ENCODE measurements at places on chromosomes 5 and 9. TPM values are rescaled to one million over a fixed set of nuclear protein-coding genes. Genes with fewer than 3 reads are reported as not detected.

DNA sequence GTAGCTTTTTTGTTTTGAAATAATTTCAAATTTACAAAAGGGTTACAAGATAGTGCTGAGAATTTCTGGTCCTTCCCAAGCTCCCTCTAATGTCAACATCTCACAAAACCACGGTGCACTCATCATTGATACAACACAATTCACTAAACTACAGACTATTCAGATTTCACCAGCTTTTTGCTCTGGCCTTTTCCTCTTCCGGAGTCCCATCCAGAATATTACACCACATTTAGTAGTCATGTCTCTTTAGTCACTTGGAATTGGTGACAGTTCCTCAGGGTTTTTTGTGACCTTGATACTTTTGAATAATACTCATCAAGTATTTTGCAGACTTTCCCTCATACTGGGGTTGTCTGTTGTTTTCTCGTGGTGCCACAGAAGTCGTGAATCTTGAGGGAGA, 484.0 kb downstream of the GADD45G start:
- DNase-seq, result no peak

- DNase-seq, result peak; percentile 35
Measured at GRCh38 chr9:126154869-126155268, 171.8 kb upstream of the MVB12B start.

- peak; percentile 62 for DNase-seq
Measured at GRCh38 chr9:133583586-133583985, 25.6 kb downstream of the FAM163B start.

DNA sequence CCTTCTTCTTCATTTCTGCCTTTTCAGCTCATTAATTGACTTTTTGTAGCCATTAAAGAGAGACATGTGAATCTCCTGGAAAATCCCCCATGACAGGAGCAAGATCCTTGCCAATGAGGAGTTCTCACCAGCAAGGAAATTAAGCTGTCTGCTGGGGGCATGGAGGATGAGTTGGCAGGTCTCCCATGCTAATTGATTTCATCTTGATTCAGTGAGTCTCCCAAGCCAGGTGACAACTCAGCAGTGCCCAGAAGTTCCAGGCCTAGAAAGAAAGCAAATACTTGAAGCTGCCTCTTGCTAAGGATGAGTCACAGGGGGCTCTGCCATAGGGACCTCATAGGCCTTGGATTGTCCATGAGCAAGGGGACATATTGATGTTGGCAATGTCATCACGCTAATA, 30.0 kb upstream of the ADRA1B start:
- no peak for DNase-seq

- no peak for DNase-seq
Measured at GRCh38 chr9:112327718-112328450, 5.5 kb downstream of the PTBP3 start.

DNA sequence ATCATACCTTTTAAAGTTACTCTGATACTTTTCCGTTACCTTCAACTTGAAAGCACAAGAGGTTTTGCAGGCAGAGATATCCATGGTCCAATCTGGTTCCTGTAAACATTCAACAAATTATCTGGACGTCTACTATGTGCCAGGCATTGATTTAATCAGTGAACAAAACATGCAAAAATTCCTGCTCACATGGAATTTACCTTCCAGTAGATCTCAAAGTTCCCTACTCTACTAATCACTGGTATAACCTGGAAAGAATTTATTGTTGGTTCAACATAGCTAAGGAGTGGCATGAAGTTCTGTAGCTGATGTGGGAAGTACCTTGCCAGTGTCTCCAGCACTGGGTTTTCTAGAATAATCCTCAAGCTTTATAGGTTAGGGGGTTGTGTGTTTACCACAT, 9.8 kb downstream of the OCLN start:
- no peak for DNase-seq

DNA sequence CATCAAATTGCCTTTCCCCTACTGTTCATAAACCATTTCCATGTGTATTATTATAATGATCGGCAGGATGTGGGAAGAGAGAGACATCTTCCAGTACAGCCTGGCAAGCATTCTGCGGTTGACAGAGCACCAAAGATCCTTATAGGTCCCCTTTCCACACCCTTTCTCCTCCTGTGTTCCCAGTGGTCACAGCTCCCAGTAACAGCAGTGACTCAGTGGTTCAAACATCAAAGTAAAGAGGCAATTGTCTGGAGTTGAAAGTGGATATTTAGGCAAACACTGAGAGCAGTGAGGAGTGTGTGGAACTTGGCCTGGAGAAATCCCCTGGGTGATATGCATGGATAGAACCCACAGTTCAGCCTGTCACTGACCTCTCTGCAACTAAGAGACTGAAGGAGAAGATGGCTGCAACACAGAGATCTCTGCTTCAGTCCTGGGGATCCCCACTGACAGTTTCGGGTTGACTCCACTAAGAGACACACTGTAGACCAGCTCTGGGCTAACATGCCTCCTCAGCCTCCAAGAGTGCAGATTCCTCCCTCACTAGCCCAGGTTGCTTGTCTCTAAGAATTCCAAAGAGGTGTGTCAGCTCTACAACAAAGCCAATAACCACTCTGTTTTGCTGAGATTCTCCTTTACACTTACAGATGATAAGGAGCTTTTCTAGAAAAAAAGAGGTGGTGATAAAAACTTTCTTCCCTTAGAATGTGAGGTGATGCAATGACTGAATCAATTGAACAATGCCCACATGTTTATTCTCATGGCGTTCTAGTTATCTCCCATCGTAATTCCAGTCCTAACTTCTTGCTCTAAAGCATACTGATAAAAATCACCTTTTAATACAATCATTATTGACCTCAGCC, 94.4 kb upstream of the IL6ST start:
- no peak for DNase-seq

- DNase-seq, result no peak
Measured at GRCh38 chr5:157611571-157612476, 36.2 kb upstream of the ADAM19 start.

- no peak for DNase-seq
Measured at GRCh38 chr9:21513431-21513830, 31.3 kb upstream of the IFNE start.

DNA sequence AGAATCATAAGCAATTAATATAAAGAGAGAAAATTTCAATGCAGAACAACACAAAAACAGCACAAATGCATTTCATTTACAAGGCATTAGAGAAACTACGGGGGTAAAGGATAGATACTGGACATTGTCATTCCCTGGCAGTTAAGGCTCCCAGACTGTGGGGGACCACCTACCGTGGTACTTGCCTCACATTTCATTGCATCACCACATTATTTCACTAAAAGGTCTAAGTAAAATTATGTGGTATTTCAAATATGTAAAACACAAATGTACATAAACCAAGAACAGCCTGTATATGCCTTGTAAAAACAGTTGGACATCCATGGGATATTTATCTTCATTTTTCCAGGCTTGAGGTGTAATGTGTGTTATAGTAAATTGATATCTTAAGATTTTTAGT, 571.2 kb upstream of the ZNF462 start:
- no peak for DNase-seq

- DNase-seq, result peak; percentile 42
Measured at GRCh38 chr5:15463231-15463980, 36.6 kb upstream of the FBXL7 start.

DNA sequence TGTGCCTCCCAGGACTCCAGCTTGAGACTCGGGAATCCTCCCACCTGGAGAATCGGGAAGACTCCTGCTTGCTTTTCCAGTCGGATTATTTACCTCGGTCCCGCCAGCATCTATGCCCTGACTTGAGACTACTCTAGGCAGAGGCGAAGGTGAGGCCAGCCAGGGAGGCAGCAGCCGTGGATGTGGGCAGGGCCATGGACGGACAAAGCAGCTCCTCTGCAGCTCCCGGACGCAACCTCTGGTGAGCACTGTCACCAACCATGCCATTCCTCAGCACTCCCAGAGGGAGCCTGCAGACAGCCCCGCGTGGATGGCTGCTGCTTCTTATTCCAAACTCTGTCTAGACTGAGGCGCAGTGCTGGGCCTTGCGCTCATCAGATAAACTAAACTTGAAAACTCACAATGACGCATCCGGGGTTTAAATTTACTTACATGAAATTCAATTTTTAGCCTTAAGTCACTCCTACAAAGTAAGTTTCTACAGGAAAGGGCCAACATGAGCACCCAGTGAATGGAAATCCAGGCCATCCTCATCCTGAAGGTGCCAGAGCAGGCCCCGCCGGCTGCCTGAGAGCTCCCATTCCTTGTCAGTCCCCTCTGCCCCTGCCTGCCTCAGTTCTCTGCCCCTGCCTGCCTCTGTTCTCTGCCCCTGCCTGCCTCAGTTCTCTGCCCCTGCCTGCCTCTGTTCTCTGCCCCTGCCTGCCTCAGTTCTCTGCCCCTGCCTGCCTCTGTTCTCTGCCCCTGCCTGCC, 17.8 kb downstream of the MED10 start:
- DNase-seq, result no peak

DNA sequence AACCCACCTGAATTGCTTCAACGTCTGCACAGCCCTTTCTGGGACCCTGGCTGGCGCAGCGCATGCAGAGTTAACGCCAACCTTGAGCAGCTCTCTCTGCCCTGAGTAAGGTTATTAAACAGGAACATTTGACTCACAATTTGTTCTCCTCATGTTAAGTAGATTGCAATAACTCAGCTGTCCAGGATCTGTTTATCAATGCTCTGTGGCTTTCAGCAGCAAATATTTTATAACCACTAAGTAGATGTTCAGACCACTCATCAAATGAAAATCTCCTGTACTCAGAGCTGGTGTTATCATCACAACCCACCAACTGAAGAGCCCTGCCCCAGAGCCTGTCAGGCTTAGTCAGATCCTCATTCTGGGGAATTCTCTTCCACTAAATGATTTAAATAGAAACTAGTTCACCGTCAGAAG, 403.0 kb downstream of the ZNF608 start:
- no peak for DNase-seq

- DNase-seq, result no peak
Measured at GRCh38 chr9:38690574-38690973, 29.4 kb downstream of the FAM240B start.

- no peak for DNase-seq
Measured at GRCh38 chr9:100639854-100640253, 62.0 kb downstream of the CAVIN4 start.

DNA sequence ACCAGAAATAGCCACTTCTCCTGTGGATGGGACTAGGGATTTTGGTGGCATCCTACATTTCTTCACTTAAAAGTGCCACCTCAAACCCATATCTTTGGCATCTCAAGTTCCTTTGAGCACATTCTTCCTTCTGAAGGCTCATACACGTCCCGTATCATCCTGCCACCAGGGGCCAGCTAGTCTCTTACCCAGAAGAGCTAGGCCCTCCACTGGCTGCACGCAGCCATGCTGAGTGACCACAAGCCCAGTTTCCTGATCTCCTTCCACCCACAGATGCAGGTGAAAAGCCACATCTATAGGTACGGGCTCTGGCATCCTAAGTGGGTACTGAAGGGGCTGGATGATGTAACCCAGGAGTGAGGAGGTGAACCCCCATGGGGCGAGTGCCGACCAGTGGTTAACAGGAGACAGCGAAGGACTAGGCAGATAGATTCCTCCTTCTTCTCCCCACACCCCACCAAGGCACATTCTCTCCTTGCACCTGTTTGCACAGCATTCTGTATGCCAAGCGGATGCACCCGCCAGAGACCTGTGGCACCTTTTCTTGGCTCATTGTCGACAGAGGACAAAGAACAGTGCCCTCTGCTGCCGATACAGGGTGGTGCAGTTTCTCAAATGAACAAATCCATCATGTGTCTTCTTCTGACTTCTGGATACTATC, 14.4 kb upstream of the SCGB3A1 start:
- peak; percentile 87 for DNase-seq

DNA sequence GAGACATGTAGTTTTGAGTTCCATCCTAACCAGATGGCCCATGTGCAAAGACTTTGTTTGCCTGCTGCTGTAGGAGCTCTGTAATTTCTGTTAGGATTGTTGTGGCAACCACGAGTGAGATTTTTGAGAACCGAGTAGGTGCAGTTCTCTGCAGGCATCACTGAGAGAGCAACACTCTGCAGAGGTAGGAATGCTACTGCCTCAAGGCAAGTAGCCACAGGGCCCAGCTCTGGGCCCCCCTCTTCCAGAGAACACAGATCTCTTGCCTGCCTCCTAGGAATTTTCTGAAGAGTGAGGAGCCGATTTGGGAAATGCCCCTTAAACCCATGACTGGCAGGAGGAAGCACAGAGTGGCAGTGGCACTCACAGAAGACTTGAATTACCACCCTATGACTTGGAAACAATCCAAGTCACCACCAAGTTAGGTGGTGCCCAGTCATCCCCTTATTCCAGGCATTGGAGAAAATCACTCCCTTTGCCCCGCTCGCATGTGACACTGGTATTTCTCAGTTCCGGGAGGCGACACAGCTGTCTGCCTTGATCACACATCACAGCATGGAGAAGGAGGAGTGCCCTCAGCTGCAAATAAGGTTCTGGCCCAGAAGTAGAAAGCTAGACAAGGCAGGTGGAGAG, 52.5 kb upstream of the SLC2A8 start:
- no peak for DNase-seq

The OGN gene
- total RNA-seq, result not detected

The CRHBP gene
- 2.3 TPM for total RNA-seq

The EIF4E1B gene
- total RNA-seq, result 0.33 TPM

The PIP5KL1 gene
- 3.4 TPM for total RNA-seq

The GRXCR2 gene
- total RNA-seq, result not detected

The TNC gene
- 69.1 TPM for total RNA-seq

The CBY3 gene
- total RNA-seq, result 0.44 TPM

The NR2F1-AS1 gene
- 1.8 TPM for total RNA-seq

All from H7 (cell line).